ENCODE measurements at places on chromosomes 11 and 22. TPM values are rescaled to one million over a fixed set of nuclear protein-coding genes. Genes with fewer than 3 reads are reported as not detected.

DNA sequence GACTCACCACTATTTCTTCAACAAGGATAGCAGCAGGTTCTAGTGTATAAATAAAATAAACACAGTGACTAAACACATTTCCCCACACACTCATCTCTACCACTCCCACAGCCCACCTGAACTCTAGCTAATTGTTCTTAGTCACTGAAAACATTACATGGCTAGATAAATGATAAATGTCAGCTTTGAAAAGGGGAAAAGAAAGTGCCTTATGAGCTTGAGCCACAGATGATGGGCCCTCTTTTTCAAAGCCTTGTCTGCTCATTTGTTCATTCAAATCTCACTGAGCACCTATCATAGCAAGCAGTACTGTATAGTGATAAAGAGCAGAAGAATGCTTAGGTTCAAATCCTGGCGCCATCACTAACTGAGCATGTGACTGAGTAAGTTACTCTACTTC is 58.3 kb downstream of the SIK3 start:
- no peak for DNase-seq

DNA sequence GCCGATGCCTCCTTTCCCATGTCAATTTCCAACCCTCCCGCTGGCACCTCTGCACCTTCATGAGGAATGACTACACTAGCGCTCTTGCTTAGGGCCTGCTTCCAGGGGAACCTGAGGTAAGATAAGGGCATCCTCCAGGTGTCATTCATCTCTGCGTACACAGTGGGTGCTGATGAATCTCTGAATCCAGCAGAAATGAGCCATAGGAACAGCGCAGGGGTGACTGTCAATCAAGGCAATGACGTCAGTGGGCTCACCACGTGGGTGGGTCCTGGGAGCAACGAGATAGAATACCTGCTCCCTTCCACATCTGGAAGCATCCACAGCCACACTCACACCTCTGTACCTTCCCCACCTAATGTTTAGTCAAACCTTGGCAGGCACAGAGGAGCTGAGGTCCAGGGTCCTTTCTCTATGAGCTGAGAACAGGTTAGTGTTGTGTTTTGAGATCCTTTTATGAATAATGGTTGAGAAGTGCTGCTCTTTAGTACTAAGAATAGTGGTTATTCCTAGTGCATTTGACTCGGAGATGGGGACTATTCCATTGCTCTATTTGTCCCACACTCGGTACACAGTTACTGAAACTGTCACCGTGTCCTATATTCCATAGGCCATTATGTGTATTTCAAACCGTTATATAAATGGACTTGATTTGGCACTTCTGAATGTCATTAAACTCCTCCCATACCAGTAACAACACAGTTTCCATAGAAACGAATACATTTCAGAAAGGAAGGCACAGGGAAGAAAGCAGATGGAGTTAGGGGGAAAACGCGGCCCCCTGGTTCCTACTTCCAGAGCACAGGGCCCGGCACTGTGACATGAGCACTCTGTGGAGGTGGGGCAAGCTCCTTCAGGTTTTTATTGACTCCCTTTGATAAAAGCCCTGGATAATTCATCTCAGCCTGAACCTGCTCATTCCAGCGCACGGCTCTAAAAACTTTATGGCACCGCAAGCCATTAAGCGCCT is 193.4 kb downstream of the ST3GAL4 start:
- no peak for DNase-seq

DNA sequence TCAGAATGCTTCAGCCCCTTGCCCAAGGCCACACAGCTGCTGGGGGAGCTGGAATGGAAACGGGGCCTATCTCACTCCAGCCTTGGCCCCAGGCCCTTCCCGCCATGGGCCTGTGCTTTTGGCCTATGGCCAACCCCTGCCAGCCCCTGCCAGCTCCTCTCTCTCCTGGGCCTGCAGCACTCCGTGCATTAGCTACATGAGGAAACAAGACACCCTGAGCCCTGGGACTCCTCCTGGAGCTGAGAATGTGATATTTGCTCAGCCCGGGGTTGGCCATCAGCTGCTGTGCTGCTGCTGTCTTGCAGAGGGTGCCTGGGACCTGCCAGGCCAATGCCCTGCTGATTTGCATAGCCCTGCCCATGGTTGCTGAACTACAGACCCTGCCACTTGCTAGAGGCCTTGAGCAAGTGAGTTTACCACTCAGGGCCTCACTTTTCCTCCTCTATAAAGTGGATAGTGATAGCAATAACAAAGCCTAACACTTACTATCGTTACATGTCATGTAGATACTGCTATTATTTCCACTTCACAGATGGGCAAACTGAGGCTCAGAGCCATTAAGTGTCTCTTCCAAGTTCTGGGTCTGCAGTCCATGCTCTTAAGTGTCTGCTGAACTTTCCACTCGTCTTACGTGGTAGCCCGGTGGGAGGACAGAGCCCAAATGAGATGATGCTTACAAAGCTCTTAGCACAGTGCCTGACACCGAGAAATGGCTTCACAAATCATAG is 99.6 kb downstream of the KIAA1671 start:
- DNase-seq: no peak

Gene CSNK2A3
- 2.8 TPM for total RNA-seq

Gene OLFML1
- total RNA-seq: 45.3 TPM

GRCh38 chr22:49628391-49629260 is 199.0 kb downstream of the BRD1 start:
- no peak for DNase-seq

Data from mesothelial cell of epicardium (in vitro differentiated cells).